H7 (cell line): ENCODE measurements at places on chromosomes 16 and 17.

- peak; percentile 30 for DNase-seq
These were observed 89.2 kb downstream of the PITPNC1 start for GRCh38 chr17:67466251-67466796.

DNA sequence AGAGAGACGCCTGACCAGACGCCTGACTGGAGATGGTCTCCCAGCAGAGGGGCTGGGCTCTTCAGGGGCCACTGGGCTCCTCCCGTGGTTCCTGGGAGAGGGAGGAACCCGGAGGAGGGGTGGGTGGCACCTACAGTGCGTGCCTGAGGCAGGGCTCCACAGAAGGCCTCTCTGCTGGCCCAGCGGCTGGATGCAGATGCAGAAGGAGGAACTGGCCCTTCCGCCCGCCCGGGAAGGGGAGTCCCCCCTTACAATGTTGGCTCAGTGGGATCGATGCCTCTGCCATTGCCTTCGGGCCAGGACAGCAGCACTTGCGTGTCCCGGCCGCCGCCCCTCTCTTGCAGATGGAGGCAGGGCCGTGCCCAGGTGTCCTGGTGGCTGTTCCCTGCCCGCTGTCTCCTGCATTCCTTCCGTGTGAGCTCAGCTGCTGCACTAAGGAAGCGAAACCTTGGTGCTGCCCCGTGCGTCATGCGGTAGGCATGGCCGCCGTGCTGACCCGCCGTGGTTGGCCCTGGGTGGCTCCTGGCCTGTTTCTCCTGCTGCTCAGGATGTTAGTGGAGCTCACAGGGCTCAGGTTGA is 15.1 kb downstream of the BAIAP2 start:
- DNase-seq, result no peak

GRCh38 chr17:46995841-46996571 is 17.0 kb upstream of the RPRML start:
- DNase-seq, result no peak

GRCh38 chr17:46888727-46889126 is 34.2 kb upstream of the GOSR2 start:
- DNase-seq, result no peak

DNA sequence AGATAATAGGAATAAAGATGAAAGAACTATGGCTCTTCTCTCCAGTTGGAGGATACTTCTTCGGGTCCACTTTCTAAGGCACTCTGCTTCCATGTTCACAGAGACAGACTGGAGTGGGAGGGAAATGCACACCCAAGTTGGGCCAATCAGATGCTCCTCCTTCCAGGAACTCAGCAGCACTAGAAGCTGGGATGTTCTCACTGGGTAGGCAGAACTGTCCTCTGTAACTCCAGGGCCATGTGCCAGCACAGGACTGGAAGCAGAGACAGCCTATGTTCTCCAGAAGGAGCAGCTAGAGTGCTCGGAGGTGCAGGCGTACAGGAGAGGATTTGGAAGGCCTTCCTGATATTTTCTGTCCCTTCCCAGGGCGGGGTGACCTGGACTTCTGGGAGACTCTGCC is 49.9 kb upstream of the SREBF1 start:
- no peak for DNase-seq

DNA sequence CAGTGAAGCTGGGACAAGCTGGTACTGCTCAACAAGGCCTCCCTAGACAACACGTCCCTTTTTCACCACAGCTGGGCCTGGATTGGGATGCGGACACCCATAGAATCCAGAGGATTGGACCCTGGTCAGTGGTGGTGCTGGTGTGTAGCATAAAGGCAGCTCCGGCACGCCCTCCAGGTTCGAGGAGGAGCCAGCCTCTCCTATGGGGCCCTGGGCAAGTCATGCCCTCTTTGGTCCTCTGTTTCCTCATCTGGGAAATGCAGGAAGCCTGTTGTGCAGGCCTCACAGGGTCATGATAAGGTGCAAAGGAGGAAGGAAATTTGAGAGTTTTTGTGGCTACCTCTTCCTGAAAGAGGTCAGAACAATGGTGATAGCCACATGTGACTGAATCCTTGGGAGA is 1741.7 kb downstream of the TP53TG3F start:
- DNase-seq, result no peak

DNA sequence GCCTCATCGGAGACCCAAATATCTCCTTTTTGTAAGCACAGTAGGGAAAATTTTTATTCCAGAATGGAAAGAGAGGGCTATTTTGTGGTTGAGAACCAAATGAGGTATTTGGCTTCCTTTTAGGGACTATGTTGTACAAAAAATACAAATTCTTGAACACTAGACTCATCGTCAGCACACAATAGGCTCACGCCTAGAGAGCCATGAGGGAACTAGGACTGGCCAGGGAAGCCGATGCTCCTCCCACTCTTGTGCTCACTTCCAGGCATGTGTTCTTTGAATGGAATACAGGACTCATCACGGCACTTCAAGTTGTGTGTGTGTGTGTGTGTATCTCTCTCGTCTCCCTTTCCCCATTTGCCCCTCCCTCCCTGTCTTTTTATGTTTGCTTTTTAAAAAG is 17.8 kb upstream of the BLMH start:
- DNase-seq, result no peak

DNA sequence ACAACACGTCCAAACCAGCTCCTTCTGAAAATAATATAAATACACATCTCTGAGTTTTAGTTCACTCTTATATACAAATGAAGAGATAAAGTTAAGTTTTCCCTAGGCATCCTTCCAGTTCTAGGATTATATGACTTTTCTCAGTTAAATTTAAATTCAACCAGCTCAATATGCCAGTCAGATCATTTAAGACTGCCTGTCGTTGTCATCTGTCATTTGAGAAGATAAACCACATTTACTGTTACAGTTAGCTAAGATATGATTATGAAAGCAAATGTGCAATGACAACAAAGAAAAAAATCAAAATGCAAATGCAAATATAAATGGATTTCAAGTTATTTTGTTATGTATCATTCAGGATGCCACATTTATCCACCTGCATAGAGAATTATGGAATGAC is 671.7 kb upstream of the GOT2 start:
- no peak for DNase-seq

GRCh38 chr16:56438038-56438437 is 12.7 kb upstream of the AMFR start:
- no peak for DNase-seq

GRCh38 chr16:50781043-50781442 is 39.2 kb downstream of the CYLD start:
- peak; percentile 38 for DNase-seq

DNA sequence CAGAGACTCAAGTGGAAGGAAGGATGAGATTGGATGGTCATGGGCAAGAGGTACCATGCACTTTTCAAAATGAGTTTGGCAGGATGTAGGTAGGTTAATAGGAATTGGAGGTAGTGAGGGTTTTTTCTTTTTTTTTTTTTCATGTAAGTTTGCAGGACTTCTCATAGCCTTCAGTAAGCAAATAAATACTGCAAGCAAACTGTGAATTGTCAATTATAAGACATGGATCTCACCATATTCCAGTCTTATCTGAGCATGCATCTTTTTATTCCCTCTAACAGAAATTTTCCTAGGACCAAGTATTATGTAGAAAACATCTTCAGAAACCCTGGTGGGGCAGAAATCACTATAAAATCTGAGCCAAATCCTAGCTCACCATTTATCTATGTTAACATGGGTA is 584.6 kb upstream of the CDH5 start:
- no peak for DNase-seq

- DNase-seq, result peak; percentile 49
These were observed 1.4 kb upstream of the DYNLL2 start for GRCh38 chr17:58081646-58082340.

- no peak for DNase-seq
These were observed 306.7 kb downstream of the CNTNAP4 start for GRCh38 chr16:76583945-76584344.
